NCI-H1930 (cell line): ENCODE measurements at places on chromosomes 1 and 21.

- no peak for DNase-seq
These were observed 4.4 kb downstream of the CCN1 start for GRCh38 chr1:85584923-85585322.

DNA sequence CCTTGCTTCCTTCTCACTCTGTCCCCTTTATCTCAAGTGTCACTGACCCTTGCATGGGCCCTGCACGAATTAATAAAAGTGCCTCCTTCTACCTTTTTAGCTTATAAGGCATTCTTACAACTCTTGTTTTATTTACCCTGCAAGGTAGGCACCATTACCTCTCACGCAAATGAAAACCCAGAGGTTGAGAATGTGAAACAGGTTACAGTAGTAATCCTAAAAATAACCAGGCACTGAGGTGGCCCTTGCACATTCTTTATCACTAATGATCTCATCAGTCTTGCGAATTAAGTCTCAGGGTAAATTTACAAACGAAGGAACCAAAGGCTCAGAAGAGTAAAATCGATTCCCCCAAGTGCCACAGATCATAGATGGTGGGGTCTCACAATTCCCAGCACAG is 3.7 kb downstream of the GLIS1 start:
- no peak for DNase-seq

- no peak for DNase-seq
These were observed 110.5 kb downstream of the CASZ1 start for GRCh38 chr1:10685808-10686403.

DNA sequence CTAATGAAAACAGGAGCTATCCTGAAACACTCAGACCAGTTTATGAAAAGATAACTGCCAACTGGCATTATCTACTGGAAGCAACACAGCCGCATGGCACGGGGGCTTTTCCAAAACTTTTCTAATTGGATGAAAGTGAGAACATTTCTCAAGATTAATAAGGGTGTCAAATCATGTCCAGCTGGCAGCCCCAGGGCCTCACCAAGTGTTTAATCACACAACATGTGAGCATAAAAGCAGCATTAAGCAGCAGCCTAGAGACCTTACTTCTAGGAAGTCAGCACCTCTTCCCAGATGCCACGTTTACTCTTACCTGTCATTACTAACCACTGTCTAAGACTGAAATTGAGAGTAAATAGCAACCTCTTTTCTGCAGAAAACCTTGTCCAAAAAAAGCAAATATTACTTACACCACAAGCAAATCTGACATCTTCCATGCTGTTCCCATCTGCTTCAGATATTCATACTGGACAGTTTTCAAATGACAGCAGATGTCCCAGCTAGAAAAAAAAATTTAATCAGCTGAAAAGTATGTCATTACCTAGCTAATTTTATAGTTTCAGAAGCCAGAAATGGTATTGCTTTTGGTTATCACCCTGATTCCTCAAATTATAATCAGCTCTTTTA is 341.5 kb upstream of the ZP4 start:
- no peak for DNase-seq

- no peak for DNase-seq
These were observed 162.6 kb downstream of the RUNX1 start for GRCh38 chr21:34886240-34887104.

DNA sequence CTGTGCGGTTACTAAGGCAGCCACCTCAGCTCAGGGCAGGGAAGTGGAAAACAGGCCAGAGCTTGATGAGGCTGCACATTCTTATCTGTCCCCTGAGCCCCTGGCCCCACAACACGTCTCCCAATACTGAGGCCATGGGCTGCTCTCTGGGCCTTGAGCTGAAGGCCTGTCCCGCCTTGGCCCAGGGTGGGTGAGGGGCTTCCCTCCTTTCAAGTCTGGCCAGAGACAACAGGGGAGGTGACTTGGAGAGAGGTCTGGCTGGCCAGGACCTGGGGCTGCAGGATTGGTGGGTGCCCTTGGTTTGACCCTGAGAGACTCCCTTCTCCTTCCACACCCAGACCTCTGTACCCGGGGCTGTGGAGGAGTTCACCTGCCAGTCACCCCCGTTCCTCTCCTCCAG is 563.8 kb downstream of the PTPRU start:
- DNase-seq, result no peak

GRCh38 chr21:41641821-41642701 is 124.8 kb downstream of the RIPK4 start:
- no peak for DNase-seq

DNA sequence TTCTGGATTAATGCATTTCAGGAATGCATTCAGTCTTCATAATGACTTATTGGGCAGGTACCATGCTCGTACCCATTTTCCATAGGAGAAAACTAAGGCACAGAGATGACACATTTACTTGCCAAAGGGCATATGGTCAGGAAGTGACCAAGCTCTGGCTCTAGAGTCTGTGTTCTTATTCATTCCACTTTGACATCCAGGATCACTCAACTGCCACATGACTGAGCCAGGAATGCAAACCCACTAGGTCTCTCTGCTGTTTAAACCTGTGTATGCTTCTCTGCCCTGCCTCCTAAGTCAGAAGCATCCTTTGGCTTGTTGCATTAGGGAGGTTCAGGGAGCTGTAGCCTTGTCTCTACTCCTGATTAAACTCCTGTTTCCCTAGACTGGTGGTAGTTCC is 7.5 kb downstream of the KAZN start:
- no peak for DNase-seq

GRCh38 chr1:48741380-48741779 is 35.3 kb downstream of the BEND5 start:
- DNase-seq, result no peak

DNA sequence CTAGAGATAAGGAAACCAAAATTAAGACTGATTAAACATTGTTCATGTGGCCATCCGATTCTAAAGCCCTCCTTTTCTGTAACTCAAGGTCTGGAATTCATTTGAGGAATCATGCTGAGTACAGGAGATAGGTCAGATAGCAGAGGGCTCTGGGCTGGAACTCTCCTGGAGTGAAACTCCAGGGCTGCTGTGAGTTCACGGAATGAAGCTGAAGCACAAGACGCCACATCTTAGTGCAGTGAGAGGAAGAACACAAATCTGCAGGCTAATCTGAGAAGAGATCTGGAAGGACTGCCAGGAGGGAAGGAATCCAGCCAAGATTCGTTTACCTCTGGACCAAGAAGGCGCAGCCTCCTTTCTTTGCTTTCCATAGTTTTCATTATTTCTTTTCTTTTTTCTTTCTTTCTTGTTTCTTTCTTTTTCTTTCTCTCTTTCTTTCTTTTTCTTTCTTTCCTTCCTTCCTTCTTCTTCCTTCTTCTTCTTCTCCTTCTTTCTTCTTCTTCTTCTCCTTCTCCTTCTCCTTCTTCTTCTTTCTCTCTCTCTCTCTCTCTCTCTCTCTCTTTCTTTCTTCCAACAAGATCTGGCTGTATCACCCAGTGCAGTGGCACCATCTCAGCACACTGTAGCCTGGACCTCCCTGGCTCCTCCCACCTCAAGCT is 74.8 kb upstream of the ATP1B1 start:
- no peak for DNase-seq

- no peak for DNase-seq
These were observed 65.7 kb downstream of the GADD45A start for GRCh38 chr1:67750691-67751054.

GRCh38 chr1:110266834-110267233 is 56.7 kb downstream of the KCNC4 start:
- DNase-seq, result no peak

DNA sequence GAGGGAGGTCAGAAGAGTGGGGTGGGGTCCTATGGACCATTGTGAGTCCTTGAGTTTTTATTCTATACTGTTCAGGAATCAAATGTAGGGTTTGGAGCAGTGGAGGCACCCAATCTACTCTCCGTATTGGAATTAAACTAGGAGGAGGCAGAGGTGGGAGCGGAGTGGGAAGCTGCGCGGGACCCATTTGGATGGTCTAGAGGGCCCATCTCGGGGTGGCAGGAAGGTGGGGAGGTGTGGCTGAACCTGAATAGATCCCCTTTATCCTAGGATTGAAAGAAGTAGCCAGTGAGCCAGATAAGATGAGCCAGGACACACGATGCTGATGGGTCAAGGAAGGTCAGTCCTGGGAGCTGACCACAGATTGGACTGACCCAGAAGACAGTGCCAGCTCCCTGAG is 325.8 kb downstream of the AJAP1 start:
- no peak for DNase-seq

GRCh38 chr1:113140176-113140575 is 67.2 kb downstream of the LRIG2 start:
- no peak for DNase-seq

DNA sequence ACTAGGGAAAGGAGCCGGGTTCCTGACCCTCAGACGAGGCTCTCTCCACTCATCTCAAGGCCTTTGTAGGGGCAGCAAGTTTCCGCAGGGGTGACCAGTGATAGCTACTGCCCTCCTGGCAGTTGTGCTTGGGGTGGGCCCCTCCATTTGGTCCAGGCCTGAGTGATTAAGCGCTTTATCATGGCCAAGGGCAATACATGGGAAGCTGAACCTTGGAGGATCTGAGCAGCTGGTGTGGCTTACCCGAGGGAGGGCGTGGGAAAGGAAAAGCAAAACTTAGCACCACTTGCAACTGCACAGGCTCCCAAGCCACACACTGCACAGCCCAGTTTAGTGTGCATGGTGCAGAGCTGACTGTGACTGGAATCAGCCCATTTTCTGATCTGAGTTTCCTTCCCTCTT is 47.8 kb downstream of the GADD45A start:
- DNase-seq, result no peak

DNA sequence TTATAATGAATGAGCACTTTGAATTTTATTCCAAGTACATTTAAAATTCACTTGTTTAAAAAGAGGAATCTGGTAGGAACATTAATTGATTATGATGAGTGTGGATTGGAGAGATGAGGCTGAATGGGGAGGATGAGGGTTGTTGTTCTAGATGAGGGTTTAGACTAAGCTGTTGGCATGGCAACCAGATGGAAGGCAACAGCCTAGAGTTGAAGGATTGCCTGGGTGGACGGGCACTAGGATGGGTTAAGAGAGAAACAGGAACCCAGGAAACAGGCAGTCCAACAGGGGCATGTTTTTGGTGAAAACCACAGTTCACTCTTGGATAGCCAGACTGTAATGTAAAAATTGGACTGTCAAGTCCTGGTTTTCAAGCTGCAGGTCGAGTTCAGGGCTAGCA is 125.5 kb downstream of the CHRM3 start:
- no peak for DNase-seq

GRCh38 chr1:244113532-244114320 is 62.6 kb downstream of the ZBTB18 start:
- no peak for DNase-seq

DNA sequence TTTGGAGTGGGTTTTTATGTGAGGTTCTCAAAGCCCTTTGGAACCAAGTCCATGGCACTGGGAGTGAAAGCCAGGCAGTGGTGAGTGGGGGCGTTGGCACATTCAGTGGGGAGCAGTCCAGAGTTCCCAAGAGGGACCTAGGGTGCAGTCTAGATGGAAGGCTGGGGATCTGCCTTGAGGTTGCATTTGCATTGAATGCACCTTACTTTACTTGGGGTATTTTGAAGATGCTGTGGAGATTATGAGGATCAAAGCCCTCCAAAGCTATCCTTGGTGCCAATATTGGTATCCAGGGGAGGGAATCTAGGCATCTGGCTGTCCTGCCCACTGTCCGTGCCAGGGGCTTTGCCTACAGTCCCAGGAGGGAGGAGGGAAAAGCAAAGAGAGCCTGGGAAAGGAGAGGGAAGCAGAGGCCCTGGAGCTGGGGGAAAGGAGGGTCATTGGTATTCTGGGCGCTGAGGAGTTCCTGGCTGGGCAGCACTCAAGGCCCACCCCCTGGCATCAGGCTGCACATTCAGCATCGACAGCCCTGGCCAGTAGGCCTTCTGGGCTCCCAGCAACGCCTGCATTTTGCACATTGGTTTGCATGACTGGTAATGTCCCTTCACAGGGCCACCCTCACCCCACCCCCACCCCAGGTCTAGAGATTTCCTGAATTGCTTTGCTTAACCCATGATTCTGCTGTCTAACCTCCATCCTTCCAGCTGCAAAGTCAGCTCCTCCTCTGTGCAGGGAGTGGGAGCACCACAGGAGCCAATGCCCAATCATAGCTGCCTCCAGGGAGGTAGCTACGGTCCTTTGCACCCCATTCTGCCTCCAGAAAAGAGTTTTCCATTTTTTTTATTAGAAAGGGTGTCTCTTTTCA is 843 bp upstream of the BCAN start:
- no peak for DNase-seq

DNA sequence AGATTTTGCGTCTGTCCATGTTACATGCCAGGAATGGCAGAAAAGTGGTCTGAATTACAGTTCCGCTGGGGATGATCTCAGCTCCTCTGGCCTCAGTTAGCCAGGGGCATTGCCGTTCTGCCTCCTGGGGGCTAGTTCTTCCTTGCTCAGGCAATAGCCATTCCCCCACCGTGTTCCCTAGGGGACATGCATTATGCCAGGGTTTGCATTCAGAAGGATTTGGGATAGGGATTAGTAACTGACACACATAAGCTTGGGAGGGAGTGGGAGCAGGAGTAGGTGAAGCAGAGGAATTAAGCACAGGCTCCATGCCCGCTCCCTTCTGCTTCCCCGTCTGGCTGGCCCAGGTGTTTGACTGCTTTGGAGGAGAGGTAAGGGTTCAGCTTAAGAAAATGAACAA is 12.7 kb downstream of the LRRC71 start:
- no peak for DNase-seq

GRCh38 chr1:67446893-67447292 is 16.7 kb upstream of the SERBP1 start:
- DNase-seq, result no peak

DNA sequence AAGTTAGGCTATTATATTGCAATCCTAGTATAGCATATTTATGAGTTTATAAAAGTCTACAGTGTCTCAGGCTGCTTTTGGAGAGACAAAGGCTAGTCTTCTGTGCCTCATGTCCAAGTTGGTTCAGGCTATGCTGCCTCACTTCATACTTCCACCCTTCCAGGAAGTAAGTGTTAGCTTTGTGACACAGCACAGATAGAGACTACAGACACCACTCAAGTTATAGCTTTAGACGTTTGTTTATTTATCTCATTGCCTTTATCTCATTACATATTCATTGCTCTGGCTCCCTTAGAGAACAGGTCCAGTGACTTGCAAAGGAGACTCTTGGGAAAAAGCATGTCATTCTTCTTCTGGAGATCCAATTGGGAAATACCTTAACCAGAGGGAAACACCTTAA is 22.6 kb upstream of the GBP4 start:
- no peak for DNase-seq

- no peak for DNase-seq
These were observed 206.9 kb upstream of the PLD5 start for GRCh38 chr1:242731446-242731845.

- no peak for DNase-seq
These were observed 2.4 kb upstream of the C1orf115 start for GRCh38 chr1:220687809-220688208.

DNA sequence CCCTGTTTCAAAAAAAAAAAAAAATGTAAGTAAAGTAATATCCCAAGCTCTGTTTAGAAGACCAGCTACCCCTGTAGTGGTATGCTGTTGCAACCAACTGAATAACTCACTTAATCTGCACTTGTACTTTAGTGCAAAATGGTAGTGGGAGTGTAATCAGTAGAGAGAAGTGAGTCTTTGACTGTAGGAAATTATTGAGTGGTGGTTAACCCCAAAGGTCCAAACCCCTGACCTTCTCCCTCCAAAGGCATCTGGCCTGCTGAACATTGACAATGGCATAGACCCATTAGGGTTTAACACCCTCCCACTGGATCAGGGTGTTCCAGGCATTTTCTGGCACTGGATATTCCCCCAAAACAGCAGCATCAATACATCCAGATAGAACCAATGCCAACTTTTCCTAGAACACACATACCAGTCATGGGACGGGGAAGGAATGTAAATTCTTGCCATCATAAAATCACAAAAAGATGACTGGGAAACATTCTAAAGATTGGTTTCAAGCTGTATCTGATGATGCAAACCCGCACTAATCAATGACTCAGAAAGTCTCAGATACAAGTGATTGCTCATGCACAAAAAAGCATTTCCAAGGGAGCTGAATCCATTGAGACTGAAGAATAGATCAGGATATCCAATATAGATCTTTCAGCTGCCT is 110.3 kb downstream of the MRPL39 start:
- no peak for DNase-seq
